ENCODE measurements at places on chromosomes 16 and 17.

- DNase-seq, result no peak
Measured at GRCh38 chr17:64074704-64075426, 54.4 kb upstream of the ICAM2 start.

- no peak for DNase-seq
Measured at GRCh38 chr17:83046448-83047181, 32.8 kb upstream of the METRNL start.

DNA sequence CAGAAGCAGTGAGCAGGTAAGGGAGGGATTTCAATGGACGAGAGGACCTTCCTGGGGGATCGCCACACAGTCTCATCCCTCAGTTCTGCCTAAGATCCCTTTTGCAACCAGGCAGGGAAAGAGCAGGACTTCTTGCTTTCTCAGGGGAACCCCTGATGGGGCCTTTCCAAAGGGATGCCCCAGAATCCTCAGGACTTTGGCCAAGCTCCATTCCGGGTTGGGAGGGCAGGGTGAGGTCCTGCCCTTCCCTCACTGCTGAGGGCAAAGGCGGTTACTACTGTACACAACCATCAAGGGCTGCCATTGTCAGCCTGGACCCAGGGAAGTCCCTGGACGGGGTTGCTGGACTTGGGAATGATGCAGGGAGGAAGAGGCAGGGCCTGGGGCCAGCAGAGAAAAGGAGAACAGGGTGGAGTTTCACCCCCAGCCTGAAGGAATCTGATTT, 9.7 kb downstream of the PRR29 start:
- DNase-seq, result no peak

GRCh38 chr17:56499799-56500388, 93.6 kb upstream of the NOG start:
- no peak for DNase-seq

DNA sequence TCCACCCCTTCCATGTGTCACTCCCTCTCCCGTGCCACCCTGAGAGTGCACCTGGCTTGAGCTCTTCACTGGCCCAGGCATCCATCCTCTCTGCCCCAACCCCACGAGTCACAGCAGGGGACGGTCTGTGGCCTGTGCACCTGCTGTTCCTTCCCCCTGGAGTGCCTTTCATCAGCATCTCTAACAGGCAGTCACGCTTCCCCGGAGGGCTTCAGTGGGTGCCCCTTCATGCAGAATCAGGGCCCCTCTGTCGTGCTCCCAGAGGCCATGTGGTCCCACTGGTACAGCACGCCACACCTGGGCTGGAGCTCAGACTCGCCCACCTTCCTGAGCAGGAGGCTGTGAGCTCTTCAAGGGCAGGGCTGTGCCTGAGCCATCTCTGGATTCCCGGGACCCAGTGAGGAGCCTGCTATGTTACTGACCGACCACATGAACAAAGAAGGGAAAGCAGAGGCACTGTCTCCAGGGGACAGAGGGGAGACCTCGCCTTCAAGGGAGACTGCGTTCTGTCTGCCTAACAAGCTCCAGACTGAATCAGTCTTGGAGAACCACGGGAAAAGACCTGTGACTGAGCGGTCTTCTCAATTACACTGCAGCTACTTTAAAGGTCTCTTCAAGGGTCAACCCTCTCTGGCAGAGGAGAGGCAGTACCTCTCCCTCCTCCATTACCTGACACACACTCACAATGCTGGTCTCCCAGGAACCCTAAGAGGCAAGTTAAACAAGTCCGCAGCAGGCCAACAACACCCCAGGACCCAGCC, 78.8 kb upstream of the DOC2B start:
- no peak for DNase-seq

- no peak for DNase-seq
Measured at GRCh38 chr16:77617996-77618395, 104.3 kb upstream of the NUDT7 start.

- peak; percentile 5 for DNase-seq
Measured at GRCh38 chr17:63774141-63774968, at the start of gene DDX42. DDX42 (plus strand) TSS chr17:63774170; CDS start chr17:63787050, 12,880 bp downstream.

DNA sequence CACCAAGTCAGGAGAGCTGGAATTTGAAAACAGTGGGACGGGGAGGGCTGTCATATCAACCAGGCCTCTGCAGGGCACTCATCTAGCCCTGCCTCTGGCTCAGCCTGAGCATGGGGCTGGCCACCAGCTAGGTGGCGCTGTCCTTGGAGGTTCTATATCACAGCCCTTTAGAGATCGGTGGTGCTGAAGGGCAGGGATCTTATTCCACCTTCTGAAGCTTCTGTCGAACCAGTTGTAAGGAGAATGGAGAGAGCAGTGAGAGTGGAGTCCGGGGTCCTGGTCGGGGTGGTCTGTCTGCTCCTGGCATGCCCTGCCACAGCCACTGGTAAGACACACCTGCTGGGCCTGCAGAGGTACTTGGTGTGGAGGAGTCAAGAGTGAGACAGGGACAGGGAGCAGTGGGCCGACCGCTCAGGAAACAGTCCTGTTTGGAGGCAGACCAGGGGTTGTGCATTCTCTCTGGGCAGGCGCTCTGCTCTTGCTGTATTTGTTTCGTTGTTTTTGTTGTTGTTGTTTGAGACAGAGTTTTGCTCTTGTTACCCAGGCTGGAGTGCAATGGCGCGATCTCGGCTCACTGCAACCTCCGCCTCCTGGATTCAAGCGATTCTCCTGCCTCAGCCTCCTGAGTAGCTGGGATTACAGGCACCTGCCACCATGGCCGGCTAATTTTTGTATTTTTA, at the start of gene CES3:
Gene CES3, plus strand, starts transcription at position 202 of the 680 bp plus-strand sequence. Its CDS starts 42 bp downstream, at position 244.
- DNase-seq, result peak; percentile 57

DNA sequence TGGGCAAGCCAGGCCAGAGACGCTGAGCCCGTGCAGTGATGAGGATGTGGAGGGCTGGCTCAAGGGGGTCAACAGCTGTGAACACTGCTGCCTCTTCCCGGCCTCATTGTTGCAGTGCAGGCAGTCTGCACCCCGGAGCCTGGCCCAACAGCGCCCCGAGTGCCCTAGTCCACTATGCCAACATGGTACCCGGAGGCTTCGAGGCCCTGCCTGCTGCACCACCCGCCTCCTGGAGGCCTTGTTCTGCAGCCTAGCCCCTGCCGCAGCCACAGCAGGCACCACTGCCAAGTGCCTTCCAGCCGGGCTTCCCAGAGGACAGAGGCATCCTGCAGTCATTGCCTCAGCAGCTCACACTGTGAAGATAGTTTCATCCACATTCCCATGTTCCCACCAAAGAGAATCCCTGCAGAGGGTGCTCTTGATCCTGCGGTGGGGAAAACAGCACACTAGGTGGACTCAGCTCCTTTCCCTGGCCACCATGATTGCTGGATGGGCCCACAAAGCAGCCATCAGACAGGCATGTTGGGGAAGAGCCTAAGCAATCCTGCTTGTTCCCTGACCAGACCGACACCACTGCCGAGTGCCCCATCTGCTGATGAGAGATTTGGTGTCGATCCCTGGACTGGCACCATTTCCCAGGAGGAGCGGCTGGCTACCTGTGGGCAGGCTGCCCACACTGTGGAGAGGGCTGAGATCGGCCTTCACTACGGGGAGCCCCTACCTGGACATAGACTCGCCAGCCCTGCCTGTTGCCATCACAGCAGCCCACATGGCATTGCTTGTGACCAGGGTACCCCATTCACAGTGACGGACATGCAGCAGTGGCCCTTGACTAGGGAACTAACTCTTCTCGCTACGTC, 44.9 kb downstream of the USP22 start:
- no peak for DNase-seq

- DNase-seq, result no peak
Measured at GRCh38 chr16:50071075-50071671, 5.4 kb downstream of the HEATR3 start.

GRCh38 chr17:71600137-71600789, 520.6 kb upstream of the SOX9 start:
- no peak for DNase-seq

DNA sequence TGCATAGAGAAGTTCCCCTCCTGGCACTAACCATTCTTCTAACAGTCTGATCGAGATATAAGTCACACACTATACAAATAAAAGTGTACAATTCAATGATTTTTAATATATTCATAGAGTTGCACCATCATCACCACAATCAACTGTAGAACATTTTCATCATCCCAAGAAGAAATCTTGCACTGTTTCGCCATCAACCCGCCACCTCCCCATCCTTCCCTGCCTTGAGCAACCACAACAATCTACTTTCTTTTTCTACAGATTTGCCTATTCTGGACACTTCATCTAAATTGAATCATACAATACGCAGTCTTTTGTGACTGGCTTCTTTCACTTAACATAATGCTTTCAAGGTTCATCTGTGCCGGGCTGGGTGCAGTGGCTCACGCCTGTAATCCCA, 33.0 kb upstream of the GUCY2D start:
- DNase-seq, result no peak

DNA sequence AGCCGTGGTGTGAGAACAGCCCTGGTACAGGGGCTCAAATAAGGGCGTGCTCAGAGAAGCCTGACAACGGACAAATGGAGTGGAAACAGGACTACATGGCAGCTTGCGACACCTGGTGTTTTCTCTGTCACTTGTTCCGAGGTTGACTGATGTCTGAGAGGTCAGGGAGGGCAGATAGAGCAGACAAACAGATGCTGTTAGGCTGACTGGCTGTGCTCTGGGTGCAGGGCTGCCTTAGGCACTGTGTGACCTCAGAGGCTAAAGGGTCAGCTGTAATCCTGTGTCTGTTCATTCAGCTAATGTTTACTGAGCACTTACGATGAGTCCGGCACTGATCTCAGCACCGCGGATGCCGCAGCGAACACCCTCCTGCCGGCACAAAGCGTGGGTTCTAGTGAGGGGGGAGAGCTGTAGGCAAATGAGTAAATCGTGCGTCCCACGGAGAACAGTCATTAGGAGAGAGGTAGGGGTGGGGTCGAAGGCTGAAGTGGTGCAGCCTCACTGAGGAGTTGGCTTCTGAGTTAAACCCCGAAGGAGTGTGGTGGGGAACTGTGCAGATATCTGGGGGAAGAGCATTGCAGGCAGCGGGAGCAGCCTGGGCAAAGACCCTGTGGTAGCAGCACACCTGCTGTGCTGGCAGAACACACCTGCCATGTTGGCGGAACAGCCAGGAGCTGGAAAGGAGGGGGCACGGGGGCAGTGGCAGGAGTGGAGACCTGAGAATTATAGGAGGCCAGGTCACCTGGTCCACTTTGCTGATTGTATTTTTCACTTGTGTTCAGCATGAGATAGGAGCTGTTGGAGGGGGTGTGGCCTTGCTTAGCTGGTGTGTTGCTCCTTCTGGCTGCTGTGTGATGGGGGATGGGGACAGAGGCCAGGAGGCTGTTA, 35.0 kb downstream of the GPT2 start:
- DNase-seq, result peak; percentile 60

- no peak for DNase-seq
Measured at GRCh38 chr17:81980707-81981343, 3.4 kb downstream of the ASPSCR1 start.

GRCh38 chr16:88730632-88731607, 24.6 kb downstream of the CTU2 start:
- no peak for DNase-seq

DNA sequence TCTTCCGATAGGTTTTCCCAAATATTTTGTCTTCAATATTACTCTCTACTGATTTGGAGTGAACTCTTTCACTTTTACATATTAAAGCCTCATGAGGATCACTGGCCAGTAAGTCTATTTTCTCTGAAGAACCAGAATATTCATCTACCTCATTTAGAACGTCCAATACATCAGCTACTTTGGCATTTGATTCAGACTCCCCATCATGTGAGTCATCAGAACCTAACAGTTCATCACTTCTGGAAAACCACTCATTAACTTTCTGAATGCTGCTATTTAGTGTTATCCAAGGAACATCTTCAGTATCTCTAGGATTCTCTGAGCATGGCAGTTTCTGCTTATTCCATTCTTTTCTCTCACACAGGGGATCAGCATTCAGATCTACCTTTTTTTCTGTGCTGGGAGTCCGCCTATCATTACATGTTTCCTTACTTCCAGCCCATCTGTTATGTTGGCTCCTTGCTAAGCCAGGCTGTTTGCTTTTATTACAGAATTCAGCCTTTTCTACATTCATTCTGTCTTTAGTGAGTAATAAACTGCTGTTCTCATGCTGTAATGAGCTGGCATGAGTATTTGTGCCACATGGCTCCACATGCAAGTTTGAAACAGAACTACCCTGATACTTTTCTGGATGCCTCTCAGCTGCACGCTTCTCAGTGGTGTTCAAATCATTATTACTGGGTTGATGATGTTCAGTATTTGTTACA, 30.9 kb downstream of the BRCA1 start:
- no peak for DNase-seq

- no peak for DNase-seq
Measured at GRCh38 chr16:85912211-85912974, 13.4 kb downstream of the IRF8 start.

DNA sequence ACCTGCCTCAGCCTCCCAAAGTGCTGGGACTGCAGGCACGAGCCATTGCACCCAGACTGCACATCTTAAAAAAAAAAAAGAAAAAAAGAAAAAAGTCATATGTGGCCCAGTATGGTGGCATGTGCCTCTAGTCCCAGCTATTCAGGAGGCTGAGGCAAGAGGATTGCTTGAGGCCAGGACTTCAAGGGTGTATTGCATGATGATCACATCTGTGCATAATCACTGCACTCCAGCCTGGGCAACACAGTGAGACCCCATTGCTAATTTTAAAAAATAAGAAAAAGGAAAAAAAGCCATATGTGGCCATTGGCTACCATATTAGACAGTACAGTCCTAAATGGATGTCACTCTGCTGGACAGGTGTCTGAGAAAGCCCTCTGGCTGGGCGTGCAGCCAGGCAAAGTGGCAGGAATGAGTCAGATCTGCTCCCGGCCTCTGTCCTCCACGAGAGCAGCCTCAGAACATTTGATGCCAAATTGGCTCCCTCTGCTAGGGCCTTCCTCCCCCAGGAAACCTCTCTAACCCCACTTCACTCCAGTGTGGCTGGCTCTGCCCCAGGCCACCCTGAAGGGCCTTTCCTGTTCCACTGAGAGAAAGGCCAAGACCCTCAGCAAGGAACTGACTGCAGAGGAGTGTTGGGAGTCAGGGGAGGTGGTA, 14.7 kb downstream of the CA7 start:
- DNase-seq, result peak; percentile 80

DNA sequence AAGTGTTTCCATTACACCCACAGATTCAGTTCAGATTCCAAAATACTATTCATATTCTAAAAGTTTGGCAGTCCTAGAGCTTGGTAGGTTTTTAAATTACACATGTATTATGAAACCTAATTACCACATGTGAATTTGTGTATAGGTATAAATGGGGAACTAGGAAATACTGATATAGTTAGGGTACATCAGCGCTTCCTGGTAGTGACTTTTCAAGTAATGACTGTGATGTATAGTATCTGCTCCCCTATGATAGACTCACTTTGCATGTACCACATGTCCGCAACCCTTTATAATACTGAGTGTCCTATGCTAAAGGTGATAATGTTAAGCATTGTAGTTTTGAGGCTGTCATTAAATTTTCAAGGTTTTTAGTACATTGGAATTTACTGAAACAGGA, 22.9 kb downstream of the CDK12 start:
- DNase-seq, result no peak

- peak; percentile 40 for DNase-seq
Measured at GRCh38 chr17:77836557-77837041, 121.9 kb upstream of the TNRC6C start.

- peak; percentile 30 for DNase-seq
Measured at GRCh38 chr17:6393351-6393952, 41.5 kb downstream of the AIPL1 start.

Measured in NCI-H2029 (cell line).